ENCODE measurements at places on chromosomes 4 and X.

DNA sequence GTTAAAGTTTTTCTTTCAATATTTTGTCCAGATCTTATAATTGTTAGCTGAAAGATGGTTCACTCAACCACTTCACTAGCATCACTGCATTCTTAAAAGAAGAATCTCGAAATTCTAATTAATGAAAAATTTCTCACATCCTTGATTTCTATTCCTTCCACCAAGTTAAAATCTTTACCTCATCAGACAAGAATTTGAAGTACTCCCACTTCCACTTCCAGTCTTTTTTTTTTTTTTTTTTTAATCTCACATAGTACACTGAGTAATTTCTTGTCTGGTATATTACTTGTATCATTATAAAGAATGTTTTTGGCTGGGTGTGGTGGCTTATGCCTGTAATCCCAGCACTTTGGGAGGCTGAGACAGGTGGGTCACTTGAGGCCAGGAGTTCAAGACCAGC, 73.2 kb downstream of the FBXW7 start:
- DNase-seq = no peak

GRCh38 chr4:7423801-7424552, 10.8 kb downstream of the PSAPL1 start:
- no peak for DNase-seq

DNA sequence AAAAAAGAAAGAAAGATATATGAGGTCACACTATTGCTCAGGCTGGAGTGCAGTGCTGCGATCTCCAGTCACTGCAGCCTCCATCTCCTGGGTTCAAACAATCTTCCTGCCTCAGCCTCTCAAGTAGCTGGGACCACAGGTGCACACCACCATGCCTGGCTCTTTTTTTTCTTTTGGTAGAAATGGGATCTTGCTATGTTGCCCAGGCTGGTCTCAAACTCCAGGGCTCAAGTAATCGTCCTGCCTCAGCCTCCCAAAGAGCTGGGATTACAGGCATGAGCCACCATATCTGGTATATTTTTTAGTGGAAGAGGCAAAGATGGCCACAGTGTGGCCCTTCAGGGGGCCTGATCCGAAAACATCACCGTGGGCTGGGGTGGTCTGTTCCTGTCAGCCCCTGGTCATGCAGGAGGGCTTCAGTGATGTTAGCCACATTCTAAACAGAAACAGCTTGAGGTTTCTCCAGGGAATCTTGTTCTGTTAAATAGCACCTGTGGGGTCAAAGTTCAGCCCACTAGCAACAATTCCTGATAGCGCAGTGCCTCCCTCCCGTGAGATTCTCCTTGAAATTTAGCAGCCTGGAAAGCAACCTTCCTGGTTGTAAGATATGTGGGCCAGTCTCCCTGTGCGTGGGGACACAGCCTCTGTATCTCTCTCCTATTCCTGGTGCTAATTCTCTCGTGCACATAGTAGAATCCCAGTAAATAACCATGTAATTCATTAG, 7.3 kb upstream of the DHRSX start:
- no peak for DNase-seq

- no peak for DNase-seq
Measured at GRCh38 chr4:177282284-177282835, 27.3 kb upstream of the NEIL3 start.

GRCh38 chr4:70877556-70877955, 24.6 kb upstream of the MOB1B start:
- DNase-seq = no peak

DNA sequence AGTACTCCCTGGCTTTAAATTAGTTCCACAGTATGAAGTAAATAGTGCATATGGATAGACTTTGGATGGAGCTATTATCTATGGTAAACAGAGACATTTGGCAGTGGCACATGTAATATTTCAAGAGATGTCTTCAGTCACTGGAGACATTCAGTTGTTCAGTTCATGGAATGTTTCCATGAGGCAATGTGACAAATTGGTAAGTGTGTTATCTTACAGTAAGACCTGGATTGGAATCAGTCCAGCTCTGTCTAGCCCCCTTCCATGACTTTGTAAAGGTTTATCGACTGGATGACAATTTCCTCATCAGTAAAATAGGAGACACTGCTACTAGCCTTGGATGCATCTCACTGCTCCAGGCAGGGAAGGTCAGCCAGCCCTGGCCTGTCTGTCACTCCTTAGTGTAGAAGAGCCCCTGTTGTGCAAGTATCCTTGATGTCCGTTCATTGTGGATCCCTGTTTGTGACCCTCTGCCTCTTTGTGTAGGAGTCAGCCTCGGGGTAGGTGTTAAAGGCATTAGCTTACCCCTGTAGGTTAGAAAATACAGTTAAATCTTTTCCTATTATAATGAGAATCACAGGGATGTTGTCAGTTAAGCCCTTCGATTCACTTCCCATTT, 335.9 kb downstream of the ANK2 start:
- DNase-seq = no peak

DNA sequence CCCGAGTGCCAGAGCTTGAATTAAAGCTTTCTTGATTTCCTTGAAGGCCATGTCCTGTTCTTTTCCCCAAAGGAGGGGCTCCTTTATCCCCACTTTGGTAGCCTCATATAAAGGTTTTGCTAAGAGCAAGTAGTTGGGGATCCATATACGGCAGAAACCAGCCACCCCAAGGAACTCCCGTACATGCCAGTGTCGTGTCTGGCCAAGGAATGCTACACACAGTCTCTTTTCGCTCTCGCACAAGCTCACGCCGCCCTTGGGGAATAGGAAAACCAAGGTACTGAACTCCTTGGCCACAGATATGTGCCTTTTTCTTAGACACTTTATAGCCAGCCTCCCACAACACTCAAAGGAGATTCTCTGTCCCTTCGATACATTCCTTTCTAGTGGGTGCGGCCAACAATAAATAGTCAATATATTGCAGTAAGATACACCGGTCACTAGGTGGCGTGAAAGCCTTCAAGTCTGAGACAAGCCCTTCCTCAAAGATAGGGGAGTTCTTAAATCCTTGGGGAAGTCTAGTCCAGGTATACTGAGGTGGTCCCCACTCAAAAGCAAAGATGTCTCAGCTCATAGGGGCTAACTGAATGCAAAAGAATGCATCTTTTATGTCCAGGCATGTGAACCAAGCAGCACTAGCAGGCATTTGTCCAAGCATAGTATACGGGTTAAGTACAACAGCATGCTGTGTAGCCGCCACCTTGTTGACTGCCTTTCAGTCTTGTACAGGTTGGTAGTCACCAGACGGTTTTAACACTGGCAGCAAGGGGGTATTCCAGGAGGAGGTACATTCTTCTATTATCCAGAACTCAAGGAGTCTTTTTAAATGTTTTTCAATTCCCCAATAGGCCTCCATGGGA, 57.8 kb upstream of the XAGE1B start:
- no peak for DNase-seq

DNA sequence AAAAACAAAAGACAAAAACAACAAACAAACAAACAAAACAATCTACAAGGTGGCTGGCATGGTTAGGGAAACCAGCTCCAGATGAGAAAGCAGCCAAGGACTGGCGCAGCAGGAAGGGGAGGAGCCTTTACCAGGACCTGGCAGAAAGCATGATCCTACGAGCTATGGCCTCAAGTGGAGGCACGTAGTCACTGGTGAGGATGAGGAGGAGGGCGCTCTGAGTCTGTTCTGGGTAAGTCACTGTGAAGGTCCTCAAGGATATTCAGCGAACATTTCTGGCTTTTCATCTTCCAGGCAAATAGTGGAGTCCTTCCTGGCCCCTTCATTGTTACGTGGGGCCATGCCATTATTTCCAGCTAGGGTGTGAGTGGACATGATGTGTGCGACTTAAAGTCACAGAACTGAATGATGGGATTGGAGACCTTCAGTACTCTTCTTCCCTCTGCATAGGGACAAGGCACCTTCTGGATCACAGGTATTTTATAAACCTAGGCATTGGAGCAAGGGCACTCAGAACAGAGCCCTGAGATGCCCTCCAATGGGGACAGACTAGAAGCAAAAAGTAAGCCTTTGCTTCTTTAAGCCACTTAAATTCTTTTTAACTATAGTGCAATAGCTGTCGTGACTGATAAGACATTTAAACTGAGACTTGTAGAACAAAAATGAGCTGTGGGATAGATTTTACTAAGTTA, 771.3 kb downstream of the RAB28 start:
- DNase-seq = no peak

GRCh38 chrX:70720721-70721120, 187.8 kb downstream of the TEX11 start:
- no peak for DNase-seq

DNA sequence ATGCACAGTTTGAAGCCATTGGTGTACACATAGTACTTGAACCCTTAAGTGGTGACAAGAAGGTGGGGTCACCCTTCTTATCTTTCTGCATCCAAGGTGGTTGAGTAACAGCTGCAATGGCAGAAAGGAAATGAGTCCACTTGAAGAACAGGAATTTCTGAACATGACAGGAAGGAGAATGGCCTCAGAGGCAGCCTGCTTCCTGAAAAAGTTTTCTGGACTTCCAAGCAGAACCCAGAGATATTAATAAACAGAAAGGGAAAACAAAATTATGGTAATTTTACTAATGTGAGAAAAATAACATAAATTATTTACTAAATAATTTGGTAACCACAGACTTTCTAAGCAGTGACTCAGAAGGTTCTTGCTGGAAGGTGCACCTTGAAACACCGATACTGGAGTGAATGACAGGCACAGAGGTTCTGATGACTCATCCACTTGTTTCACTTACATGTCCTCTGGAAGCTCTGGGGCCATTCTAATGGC, 119.9 kb upstream of the HS3ST1 start:
- no peak for DNase-seq

- DNase-seq = no peak
Measured at GRCh38 chr4:185318679-185319078, 77.0 kb downstream of the LRP2BP start.

- DNase-seq = no peak
Measured at GRCh38 chr4:138555584-138555983, 313.4 kb upstream of the SLC7A11 start.

- DNase-seq = no peak
Measured at GRCh38 chr4:141912831-141913230, 276.4 kb downstream of the IL15 start.

GRCh38 chrX:134646691-134647090, 11.6 kb downstream of the PLAC1 start:
- DNase-seq = no peak

- no peak for DNase-seq
Measured at GRCh38 chr4:18109676-18110075, 88.1 kb upstream of the LCORL start.

GRCh38 chr4:177033135-177033534, 240.4 kb upstream of the VEGFC start:
- no peak for DNase-seq

DNA sequence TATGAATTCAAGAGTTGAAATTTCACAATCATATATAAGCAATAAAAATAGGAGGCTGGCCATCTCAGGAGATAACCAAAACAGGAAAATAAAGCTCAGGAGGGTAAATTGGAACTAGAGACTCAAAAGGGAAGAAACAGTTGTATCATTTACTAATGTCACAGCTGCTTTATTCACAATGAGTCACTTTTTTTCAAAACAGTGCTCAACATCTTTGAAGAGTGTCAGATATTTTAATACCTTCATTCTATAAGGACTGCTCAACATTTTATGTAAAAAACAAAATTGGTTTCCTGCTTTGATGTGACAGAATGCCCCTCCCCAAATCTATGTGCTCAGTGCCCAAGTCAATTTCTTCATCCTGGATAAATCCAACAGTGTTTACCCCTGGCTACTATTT, 97.7 kb downstream of the DDX60 start:
- DNase-seq = no peak

GRCh38 chrX:121150217-121150616, 102.8 kb downstream of the GLUD2 start:
- no peak for DNase-seq

DNA sequence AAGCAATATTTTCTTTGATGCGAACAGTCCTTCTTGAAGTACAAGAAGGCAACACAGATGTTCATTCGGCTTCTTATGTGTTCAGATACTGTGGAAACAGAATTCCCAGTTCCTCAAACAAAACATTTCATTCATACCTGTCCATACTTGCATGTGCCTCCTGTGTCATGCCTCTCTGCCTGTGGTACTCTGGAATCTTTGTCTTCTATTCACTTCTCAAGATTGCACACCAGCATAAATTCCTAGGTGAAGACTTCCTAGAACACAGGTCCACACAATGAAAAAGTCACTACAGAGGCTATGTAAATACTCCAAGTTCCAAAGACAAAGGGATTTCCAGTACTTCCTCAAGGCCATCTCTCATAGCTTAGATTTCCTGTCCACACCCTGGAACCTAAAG, 367.2 kb downstream of the AFF2 start:
- no peak for DNase-seq

- DNase-seq = no peak
Measured at GRCh38 chr4:38411092-38411491, 252.9 kb upstream of the KLF3 start.

- no peak for DNase-seq
Measured at GRCh38 chr4:1547131-1547855, 136.8 kb downstream of the FAM53A start.

- no peak for DNase-seq
Measured at GRCh38 chr4:129751646-129752045, 655.7 kb downstream of the C4orf33 start.

- no peak for DNase-seq
Measured at GRCh38 chr4:139843641-139844040, 178.0 kb downstream of the MGST2 start.

GRCh38 chr4:113398441-113399143, 349.1 kb downstream of the ANK2 start:
- DNase-seq = no peak

- DNase-seq = no peak
Measured at GRCh38 chr4:147194604-147195003, 248.9 kb upstream of the TTC29 start.

DNA sequence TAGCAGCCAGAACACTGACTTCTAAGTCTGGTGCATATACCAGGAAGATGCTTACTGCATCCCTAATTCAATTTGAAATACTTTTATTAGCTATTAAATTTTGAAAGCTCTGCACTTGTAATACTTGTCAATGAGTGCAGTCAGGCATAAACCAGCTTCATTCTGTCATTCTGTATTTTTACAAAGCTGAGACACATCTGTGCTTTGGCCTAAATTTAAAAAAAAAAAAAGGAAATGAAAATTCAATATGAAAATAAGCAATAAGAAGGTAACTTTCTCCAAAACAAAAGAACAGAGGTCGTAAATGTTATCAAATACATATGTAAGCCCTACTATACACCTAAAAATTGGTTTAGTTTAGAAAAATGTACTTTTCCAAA, 7.0 kb downstream of the SMIM14 start:
- DNase-seq = no peak

DNA sequence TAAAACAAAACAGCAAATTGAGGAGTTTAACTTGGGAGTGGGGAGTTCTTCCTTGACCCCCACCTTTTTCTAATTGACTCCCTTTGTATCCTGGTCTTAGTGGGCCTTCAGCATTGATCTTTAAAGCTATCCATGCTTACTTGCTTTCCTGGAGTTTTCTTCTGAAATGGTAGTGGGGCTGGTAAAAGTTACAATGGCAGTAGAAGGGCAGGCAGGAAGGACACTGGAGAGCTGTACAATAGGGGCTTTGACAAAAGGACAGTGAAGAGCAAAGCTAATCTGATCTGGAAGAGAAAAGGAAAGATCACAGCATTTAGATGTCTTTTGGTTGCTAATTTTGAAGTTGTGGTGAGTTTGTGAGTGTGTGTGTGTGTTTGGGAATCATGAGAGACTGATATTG, 111.5 kb downstream of the MID1 start:
- DNase-seq = no peak

- DNase-seq = no peak
Measured at GRCh38 chr4:143587703-143588102, 74.2 kb downstream of the SMARCA5 start.

Measured in heart right ventricle (tissue), 16 donors.